ENCODE measurements at places on chromosomes 7 and 10.

DNA sequence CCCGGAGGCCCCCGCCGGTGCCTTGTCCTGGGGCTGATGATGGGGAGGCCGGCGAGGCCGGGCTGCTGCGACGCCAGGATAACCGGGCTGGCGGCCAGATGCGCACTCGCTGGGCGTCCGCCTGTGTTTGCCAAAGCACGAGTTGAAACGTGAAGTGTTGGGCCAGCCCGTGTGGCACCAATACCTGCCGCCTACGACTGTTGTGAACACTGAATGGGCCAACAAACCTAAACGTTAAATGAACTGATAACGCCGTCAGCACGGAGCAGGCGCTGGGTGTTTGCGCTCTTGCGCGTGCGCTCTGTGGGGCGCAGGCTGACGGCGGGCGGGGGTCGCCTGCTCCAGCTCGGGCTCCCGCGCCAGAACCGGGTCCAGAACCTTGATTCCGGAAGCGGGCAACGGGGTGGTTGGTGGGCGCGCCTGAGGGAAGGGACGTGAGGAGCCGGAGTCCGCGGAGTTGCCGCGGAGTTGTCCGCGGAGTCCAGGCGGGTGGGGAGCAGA lies 658 bp downstream of the CYP2E1 start:
- no peak for DNase-seq

- DNase-seq = no peak
These were observed 40.2 kb downstream of the C10orf105 start for GRCh38 chr10:71679425-71679824.

- DNase-seq = no peak
These were observed 20.5 kb downstream of the PON3 start for GRCh38 chr7:95375591-95376257.

GRCh38 chr10:49595713-49596492 lies 14.2 kb upstream of the SLC18A3 start:
- DNase-seq = no peak

GRCh38 chr10:69728335-69728870 lies 73.3 kb upstream of the COL13A1 start:
- DNase-seq = no peak
